ENCODE measurements at places on chromosomes 6 and 20. TPM values are rescaled to one million over a fixed set of nuclear protein-coding genes. Genes with fewer than 3 reads are reported as not detected.

- no peak for ATAC-seq
These were observed 343.6 kb upstream of the SASH1 start for GRCh38 chr6:147999001-147999540.

DNA sequence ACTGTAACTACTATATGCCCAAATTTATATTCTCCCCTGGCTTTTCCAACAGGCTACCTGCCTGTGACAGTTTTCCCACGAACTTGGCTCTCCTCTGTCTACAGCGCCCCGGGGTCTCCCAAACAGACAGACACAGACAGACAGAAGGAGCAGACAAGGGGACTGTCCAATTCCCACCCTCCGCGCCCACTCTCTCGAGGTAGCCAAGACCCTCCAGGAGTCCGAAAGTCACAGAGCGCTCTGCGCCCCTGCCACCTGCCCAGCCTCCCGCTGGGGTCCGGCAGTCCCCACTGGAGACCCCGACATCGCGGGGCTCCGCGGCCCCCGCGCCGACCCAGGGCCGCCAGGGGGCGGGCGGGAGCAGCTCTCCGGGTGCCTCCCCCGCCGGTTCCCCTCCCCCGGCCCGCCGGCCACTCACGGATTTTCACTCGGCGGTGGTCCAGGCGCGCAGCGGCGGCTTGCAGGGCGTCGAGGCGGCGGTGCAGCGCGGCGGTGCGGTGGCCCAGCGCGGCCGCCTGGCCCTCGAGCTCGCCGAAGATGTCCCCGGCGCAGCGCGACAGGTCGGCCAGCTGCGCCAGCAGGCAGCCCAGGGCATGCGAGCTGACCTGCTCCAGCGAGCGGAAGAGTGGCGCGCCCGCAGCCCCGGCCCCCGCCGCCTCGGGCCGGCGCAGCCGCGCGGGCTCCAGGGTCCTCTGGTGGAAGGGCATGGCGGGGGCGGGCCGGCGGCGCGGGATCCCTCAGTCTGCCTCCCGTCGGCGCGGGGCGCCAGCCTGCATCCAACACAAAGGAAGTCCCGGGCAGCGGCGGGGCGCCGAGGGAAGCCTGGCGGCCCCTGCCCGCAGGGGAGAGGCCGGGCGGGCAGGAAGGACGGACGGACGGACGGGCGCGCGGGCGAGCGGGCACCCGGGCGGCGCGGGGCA, 81.3 kb upstream of the CCDC28A start:
- ATAC-seq, result peak; percentile 53

PLTP gene
- total RNA-seq, result 46.7 TPM

CCNC gene
- total RNA-seq, result 38.5 TPM

DNA sequence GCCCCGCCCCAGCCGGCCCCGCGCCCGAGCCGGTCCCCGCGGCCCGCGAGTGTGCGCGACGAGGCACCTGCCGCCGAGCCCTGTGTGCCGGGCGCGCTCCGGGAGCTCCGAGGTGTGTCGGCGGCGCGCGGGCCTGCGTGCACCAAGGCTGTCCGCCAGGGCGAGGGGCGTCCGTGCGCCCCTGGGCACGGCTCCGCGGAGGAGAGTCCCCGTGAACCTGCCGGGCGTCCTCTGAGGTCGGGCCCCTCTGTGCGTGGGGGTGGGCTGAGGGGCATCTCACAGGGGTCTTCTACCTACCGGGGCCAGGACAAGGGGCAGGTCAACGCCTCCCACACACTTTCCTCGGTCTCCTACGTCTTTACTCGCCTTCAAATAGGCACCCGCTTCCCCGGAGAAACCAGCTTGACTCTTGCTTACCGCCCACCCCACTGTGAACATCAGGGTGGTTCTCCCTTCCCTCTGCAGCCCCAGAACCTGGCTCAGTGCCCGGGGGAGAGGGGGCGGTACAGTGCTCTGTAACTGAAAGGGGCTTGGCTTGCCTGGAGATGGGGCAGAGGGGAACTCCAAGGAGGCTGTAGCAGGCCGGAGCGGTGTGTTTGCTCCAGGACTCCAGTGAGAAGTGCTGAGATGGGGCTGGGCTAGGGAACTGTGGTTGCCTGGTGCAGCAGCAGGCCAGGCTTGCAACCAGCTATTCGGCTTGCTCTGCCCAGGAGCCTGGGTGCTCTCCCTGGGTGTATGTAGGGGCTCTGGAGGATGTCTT, at the start of gene SAMD10:
Gene SAMD10, minus strand, starts transcription at position 86 of the 760 bp plus-strand sequence. CDS start 175 bp downstream, outside the sequence.
- ATAC-seq, result peak; percentile 9

- ATAC-seq, result no peak
These were observed 12.2 kb downstream of the BAK1 start for GRCh38 chr6:33567836-33568235.

- ATAC-seq, result no peak
These were observed 951 bp upstream of the OLIG3 start for GRCh38 chr6:137494988-137495702.

DNA sequence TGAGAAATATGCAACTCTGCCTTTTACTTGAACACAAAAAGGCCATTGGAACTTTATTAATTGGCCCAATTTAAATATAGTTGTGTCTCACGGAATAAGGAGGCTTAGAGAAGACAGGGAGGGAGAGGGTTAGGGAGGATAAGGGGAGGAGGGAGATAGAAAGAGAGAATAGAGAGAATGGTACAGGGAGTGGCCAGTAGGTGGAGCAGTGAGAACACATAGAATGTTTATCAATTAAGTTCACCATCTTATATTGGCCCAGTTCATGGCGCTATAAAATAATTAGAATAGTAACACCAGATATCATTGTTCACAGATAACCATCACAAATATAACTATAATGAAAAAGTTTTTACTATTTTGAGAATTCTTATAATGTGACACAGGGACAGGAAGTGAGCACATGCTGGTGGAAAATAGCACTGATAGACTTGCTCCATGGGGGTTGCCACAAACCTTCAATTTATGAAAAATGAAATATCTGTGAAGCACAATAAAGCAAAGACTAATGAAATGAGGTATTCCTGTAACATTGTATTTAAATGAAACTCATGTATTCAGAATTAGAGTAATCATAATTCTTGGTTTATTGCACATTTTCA, 374.1 kb upstream of the MANEA start:
- no peak for ATAC-seq

TCF15 gene
- not detected for total RNA-seq

DNA sequence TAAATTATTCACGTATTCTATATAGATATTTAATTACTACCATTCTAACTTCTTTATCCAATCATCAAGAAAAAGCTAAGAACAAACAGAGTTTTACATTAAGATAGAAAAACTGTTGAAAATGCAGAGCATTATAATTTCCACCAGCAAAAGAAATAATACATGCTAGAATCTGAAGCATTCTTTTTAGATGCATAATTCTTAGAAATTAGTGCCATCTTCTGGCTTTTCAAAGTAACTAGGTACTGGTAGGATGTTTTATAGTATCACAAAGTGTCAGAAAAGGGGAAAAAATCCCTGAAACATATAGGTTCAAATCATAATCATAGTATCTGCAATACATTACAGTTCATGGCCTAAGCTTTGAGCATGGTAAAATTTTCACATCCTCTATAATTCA, 178.9 kb downstream of the PHF3 start:
- no peak for ATAC-seq

TULP1 gene
- total RNA-seq, result not detected

GRCh38 chr20:63625771-63626423, 1.0 kb downstream of the GMEB2 start:
- ATAC-seq, result peak; percentile 4

All from esophagus mucosa (tissue), 1 donor.